ENCODE measurements at places on chromosomes 5 and 9.

DNA sequence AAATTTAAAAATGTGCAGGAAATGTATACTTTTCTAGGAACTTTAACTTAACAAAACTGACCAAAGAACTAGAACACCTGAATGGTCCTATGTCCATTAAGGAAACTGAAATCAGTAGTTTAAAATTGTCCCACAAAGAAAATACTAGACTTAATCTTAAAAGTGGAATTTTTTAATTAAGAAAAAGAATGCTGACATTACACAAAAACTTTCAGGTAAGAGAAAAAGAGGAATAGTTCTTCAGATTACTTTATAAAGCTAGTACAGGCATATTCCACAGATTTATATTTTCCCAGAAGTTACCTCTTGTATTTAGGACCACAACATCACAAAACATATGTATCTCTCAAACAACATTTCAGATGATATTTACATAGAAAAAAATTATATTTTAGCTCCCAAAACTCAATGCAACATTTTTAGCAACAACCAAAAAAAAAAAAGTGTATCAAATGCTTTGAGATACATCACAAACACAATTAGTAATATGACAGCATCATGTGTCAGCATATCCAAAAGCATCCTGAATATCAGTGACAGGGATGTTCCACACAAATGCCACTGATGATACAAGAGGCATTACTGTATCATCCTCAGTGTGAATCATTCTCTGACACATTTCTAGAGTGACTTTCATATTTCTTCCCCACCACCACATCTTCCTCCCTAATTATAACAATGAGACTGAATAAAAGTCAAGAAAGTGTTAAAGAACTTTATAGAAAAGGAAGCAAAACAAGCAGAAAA, 264.0 kb downstream of the EPB41L4A start:
- DNase-seq: no peak

GRCh38 chr9:86944796-86945727, 2.2 kb downstream of the GAS1 start:
- no peak for DNase-seq

DNA sequence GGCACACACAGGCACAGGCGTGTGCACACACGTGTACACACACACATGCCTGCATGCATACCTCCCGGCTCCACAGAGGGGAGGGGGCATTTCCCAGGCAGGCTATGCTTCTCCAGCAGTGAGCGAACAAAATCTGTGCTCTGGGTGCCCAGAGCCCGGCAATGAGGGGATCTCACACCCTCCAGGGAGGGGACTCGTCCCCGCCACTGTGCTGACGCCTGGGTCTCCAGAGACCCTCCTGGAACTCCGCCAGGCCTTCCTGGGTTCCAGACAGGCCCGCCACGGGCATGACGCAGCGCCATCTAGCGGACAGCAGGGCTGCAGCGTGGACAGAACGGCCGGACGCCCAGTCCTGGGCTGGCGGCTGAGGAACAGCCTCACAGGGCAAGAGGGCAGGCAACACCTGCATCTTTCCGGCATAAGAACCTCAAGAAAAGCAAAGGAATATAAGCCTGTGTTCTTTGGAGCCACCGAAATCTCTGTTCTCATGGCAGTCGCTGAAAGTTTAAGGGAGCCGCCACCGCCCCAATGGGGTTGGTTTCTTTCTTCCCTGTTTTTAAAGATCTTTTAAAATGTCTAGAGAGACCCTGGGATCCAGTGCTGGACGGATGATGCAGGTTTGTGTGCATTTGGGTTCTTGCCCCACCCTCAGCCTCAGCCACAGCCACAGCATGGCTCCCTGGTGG, 135.6 kb upstream of the PPP1R26 start:
- peak; percentile 87 for DNase-seq

DNA sequence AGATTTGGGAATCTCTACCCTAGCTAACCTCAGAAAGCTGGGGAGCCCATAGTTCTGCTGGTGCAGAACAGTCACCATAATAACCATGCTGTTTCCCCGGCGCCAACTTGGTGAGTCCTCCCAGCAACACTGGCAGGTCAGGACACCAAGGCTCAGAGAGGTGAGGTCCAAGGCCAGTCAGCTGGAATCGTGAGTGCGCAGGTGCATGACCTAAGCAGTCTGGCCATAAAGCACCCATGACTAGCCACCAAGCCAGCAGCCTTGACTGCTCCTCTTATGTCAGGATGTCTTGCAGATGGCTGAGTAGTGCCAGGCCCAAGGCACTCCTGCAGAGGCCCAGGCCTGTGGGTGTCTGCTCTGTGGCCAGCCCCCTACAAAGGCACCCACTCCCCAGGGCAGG, 2.6 kb downstream of the RNF44 start:
- no peak for DNase-seq

- DNase-seq: no peak
Observed at GRCh38 chr9:120107138-120107537, 472.8 kb downstream of the CDK5RAP2 start.

- DNase-seq: peak; percentile 50
Observed at GRCh38 chr5:149175346-149176105, 34.2 kb downstream of the ABLIM3 start.

GRCh38 chr5:39469176-39469575, 44.4 kb upstream of the DAB2 start:
- DNase-seq: no peak

GRCh38 chr9:106879439-106879882, 16.5 kb downstream of the ZNF462 start:
- no peak for DNase-seq

DNA sequence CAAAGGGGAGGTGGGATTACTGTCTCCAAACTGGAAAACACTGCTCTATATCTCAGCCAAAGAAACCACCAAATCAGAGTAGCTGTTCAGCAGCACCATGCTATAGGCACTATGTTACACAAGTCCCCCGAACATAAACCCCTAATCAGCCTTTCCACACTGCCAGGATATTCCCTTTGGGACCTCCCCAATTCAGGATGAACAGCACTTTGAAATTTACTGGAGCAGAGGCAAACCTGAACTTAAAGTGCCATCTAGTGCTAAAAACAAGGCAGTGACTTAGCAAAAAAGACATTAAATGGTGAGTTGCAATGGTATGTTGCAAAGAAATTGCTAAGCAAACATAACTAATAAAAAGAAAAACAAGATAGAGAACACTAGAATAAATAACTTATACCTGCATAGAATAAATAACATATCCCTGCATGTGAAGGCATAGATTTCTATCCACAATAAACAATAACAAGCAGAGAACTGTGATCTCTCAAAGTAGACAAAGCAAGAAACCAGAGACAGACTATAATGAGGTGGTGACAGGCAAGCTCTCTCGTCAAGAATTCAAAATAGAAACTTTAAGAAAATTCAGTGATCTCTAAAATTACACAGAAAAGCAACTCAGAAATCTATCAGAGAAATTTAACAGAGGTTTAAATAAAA, 584.4 kb upstream of the ACO1 start:
- DNase-seq: peak; percentile 79

DNA sequence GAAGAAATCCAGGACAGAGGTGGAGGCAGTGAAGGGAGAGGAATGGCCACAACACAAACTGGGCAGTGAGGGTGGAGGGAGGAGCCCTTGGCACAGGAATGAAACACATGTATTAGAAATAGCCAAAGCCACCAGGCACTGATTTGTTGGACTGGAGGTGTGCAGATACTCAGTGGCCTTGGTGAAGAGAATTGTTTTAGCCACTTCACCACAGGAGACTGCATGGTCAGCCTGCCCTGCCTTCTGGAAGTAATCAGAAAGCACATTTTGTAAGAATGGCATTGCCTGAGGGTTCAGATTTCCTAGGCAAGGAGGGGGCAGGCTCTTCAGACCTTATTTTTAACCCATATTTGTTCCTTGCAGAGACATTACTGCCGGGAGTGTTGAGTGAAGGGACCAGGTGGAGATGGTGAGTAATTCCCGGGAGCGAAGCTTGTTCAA, 2.2 kb downstream of the SGCD start:
- no peak for DNase-seq

- DNase-seq: no peak
Observed at GRCh38 chr5:98904780-98905179, 24.0 kb downstream of the CHD1 start.

DNA sequence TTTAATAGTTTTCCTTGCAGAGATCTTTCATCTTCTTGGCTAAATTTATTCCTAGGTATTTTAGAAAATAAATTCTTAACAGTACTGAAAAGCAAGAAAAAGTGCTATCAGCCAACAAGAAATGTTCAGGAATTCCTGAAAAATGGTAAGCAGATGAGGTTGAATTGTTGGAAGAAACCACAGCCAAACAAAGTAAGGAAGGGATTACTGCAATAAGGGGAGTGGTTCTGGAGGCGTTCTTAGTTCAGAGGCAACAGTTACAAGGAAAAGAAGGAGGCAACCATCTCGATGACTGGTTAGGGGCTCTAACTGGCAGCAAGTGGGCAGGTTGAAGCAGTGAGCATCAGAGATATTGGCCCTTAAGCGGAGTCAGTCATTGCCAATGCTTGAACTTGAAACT, 12.8 kb upstream of the OR13J1 start:
- DNase-seq: no peak

- DNase-seq: peak; percentile 44
Observed at GRCh38 chr5:175464074-175464941, 14.1 kb upstream of the SFXN1 start.

GRCh38 chr5:109989161-109989560, 299.4 kb downstream of the MAN2A1 start:
- no peak for DNase-seq

DNA sequence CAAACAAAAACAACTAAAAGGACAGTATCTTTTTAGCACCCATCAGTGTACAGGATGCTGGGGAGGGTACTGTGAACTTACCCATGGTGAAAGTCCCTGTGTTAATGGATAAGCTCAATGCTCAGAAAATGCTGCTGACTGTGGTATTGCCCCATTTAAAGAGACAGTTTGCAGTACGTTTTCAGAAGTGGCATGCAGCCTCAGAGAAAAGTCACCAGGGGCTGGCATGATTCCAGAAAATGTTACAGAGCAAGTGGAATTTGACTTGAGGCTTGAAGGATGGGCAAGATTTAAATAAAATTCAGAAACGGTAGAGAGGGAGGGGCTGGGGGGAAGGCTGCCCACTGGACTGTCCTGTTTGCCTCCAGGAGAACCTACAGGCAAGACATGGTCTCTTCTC, 7.2 kb downstream of the S1PR3 start:
- DNase-seq: no peak

DNA sequence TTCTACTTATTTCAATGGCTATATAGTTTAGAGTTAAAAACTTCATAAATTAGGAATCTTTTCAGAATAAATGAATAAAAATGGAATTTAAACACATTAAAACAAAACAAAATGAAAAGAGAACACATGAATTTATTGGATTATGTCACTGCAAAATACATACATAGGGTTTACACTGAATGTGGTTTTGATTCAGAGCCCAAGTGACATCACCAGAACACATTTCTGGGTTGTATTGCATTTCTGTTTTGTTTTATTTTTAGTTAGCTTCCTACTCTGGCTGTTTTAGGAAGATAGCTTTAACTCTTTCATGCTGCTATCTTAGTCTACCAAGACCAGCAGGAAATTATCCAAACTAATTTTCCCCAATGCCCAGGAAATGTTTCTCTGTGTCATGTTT, 1935.0 kb downstream of the EFNA5 start:
- no peak for DNase-seq

DNA sequence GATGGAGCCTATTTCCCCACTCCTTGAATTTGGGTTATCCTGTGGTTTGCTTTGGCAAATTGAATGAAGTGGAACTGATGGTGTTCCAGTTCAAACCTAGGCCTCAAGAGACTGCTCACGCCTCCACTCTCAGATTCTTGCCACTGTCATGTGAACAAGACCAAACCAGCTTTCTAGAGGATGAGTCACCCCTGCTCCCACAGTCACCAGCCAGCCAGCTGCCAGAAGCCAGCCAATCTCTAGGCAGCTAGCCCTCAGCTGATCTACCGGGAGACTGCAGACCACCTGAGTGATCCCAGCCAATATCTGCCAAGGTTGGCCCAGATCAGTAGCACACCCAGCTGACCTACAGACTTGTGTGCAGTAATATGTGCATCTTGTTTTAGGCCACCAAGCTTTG, 300.6 kb downstream of the TMEM38B start:
- DNase-seq: peak; percentile 66

DNA sequence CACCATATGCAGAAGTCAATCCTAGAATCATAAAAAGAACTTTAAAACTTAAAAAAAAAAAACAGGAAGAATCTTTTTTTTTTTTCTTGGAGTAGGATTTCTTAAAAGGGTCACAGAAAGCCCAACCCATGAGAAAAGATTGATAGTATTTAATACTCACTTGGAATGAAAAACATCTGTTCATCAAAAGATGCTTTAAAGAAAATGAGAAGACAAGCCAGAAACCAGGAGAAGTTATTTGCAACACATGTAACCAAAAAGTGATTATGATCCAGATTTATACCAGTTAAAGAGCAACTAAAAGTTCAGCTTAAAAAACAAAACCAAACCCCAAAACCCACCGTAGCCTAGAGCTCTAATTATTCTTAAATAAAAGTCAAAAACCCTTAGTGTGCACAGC, 69.3 kb downstream of the TLE4 start:
- DNase-seq: no peak

DNA sequence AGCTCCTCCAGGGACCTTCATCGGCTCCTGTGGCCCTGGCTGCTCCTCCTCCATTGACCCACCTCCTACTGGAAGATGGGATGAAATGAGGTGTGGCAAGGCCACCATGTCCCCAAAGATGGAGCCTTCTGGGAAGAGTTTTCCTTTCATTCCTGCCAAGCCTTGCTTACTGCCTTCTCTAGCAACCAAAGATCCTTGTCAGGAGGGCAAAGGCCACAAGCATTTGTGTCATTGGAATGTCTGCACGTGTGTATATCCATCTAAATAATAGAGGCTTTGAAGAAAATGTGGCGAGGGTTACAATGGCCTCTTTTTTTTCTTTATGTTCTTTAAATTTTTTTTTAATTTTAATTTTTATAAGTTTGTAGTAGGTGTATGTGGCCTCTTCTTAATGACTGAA, 313.6 kb downstream of the ARHGEF28 start:
- no peak for DNase-seq

DNA sequence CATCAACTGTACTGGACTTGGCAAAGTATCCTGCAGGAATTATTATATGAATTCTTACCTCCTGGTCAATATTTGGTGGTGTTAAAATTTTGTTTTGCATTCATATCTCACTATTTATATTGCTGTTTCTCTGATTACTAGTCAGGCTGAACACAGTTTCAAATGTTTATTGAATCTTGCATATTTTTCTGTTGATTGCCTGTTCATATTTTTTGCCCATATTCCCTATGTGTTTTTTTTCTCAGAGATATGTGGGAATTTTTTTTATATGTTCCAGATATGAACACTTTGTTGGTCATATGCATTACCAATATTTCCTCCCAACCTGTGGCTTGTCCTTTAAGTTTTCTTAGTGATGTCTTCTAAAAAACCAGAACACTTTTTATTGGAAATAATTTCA, 148.9 kb upstream of the GRHPR start:
- DNase-seq: no peak

GRCh38 chr9:70484232-70485130, 70.0 kb upstream of the KLF9 start:
- peak; percentile 21 for DNase-seq

DNA sequence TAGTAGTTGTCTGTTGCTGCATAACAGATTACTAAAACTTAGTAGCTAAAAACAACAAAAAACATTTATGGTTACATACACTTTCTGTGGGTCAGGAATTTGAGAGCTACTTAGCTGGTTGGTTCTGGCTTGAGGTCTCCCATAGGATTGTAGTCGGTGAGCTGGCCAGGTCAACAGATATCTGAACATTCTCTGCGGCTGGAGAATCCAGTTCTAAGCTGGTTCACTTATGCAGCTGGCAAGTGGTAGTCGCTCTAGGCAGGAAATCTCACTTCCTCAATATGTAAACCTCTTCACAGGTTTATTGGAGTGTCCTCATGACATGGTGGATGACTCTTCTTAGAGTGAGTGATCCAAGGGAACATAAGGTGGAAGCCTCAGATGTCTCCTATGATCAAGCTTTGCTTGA, 65.7 kb upstream of the TNFAIP8 start:
- no peak for DNase-seq

Measured in NCI-H2171 treated with DMSO at 0.1 percent for 48 hours (cell line).